ENCODE measurements at places on chromosomes 6 and 20. TPM values are rescaled to one million over a fixed set of nuclear protein-coding genes. Genes with fewer than 3 reads are reported as not detected.

Gene CCN2
- 82.9 TPM for total RNA-seq

Gene ADA
- total RNA-seq: 3.1 TPM

Gene PTPRT
- 0.57 TPM for total RNA-seq

Gene PSORS1C1
- not detected for total RNA-seq

Gene ANGPT4
- not detected for total RNA-seq

Gene KIF13A
- 17.8 TPM for total RNA-seq

Gene TMEM244
- not detected for total RNA-seq

Gene RNF182
- not detected for total RNA-seq

Gene EXOC2
- total RNA-seq: 10.3 TPM

Gene FOXO3
- total RNA-seq: 25.2 TPM
